T-helper 22 cell (primary cell): ENCODE measurements at places on chromosomes 2 and 18.

GRCh38 chr2:41241325-41242000, 789.6 kb upstream of the SLC8A1 start:
- no peak for DNase-seq

DNA sequence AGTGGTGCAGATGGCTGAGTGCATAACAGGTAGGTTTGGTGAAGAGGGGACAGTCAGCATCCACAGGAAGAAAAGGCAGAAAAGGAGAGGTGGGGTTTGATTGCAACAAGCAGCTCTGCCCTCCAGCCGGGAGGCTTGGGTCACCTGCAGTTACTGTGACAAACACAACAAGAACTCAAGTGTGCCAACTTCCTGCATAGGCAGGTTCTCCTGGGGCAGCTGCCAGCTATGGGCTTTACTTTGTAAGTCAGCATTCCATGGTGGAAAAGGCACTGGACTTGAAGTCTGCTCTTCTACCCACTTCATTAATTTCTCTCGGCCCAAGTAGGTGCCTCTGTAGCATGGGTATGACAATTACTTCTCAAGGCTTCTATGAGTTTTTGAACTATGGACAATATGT, 98.9 kb downstream of the MYT1L start:
- no peak for DNase-seq

DNA sequence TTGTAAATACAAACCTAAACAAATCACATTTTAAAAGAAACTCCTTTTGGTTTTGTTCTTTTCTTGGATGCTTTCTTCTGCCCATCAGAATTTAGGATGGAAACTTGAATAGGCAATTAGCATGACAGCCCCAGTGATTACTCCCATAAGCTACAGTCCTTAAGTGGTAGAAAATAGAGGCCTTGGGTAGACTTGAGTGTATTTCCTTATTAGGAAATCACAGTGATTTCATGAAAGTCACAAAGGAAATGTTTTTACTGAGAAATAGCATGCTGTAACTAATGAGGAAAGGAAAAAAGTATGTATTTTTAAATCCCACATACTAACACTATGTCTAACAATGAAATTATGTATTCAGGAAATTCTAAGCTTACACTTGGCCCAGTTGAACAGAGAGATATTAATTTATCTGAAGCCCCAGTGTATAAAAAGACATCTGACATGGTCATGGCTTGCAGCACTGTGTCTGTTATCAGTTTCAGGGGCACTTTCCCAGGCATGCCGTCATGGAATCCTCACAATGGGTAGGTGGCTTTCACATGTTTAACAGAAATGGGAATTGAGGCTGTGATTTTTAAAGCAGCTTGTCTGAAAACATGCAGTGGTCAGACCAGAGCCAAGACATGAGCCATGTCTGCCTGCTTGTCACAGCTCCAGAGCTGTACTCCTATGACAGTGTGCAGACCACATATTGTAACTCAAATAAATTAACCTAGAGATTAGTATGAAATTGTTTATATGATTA, 79.7 kb upstream of the TRIB2 start:
- no peak for DNase-seq

DNA sequence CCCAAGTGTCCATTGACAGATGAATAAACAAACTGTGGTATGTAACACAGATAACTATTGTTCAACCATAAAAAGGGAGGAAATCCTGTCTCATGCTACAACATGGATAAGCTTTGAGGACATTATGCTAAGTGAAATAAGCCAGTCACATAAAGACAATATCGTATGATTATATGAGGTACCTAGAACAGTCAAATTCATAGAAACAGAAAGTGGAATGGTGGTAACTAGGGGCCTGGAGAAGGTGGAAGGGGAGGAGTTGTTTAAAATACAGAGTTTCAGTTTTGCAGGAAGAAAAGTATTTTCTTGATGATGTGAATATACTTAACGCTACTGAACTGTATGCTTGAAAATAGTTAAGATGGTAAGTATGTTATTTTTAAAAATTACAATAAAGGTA, 304.6 kb upstream of the CXCR4 start:
- no peak for DNase-seq

DNA sequence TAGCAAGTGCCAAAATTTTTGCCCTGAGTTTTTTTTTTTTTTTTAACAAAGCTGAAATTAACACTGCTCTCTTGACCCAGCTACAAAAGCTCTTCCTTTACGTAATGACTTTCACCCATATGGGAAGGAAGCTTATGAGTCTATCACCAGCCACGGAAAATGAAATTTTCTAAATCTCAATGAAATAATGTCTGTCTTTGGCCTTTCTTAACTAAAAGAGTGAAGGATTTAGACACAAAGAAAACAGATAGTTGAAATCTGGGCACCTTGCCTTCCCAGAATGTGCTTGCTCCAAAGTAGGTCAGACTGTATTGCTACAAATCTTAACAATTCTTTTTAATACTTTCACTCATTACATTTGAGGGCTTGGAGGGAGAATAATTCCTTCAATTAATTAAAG, 180.8 kb upstream of the MGAT5 start:
- no peak for DNase-seq
